Activated CD4-positive, alpha-beta T cell treated with anti-CD3 and anti-CD28 coated beads, Interleukin-2, amount 50 U/mL, for 48 hours (primary cell): ENCODE measurements at places on chromosomes 12 and 14.

DNA sequence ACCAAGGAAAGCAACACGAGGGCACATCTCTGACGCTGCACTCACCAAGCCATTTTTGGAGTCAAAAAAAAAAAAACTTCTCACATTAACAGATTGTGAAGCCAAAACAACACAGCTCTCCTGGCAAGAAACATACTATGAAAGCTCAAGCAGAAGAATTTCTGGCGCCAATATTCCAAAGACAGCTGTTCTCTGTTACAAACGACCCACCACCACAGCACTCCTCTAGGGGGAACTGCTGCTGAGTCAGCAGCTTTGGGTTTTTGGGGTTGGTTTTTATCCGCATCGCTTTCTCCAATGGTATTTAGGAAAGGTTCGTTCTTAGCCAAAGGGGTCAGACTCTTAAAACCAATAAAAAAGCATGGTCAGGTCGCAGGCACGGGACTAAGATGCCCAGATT is 379.4 kb downstream of the RPS29 start:
- DNase-seq, result no peak

DNA sequence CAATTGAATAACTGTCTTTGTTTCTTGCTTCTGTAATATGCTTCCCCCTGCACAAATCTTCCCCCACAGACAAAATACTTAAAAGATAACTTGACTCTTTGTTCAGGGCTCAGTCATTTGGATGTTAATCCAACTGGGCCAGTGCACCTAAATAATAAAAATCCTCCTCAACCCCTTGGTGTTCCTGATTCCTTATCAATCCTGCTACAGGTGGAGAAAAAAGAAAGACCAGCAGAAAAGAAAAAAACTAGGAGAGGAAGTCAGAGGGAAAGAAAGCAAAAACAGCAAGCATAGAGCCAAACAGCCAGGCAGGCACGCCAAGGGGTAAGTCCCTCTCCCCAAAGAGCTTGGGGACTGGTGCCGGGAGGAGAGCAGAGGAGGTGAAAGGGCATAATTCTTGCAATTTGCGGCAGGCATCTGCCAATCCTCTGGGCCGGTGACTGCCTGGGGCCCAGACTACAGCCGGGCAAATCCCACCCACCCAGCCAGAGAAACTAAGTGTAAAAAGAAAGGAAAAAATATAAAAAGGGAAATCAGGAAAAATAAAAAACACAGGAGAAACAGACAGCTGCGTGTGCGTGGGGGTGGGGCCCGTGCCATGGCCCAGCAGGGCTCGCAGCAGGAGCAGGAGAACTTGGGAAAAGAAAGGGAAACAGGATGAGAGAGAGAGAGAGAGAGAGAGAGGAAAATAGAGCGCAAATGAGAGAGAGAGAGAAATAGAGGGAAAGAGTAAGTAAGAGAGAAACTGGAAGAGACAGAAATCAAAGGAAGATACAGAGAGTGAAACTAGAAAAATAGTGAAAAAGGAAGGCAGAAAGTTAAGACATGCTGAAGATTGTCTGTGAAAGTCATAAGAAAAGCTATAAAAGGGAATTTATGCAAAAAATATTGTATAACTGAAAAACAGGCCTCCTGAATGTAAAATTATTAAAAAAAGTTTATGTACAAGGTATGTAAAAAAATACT is 21.4 kb downstream of the KLRK1 start:
- DNase-seq, result no peak

DNA sequence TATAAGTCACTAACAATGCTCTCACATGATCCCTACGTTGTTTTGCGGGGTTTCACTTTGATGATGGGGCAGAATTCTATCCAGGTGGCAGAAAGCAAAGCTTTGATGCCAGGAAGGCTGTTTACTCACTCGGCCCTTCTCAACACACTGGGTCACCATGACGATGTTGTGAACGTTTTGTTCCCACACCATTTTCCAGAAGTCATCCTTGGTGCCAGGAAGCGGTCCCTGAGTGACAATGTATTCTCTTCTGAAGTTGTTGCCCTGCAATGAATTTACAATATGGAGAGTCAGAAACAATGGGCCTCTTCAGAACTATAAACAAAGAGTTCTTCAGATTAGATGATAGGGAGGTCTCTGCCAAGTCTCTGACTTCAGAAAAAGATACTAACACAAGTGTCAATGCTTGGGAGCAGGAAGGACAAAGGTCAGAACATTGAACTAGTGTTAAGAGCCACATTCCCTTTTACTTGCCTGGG is 101.3 kb downstream of the PTPRB start:
- no peak for DNase-seq

DNA sequence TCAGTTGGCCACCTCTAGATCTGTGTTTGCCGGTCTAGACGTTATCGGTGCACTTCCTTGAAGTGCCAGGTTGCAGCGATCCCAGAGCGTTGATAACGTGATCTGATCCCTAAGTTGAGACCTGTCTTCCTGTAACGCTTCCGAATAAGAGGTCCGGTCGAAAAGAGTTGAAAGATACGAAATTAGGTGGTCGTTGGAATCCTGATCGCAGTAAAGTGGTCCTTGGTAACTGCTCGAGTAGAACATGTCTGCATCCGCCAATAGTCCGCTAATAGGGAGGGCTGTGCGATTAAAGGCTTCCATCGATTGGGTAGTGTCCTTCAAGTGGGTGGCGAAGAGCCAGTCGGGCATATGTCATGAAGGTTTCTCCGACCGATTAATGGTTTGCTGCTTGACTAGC is 2.7 kb downstream of the SRSF5 start:
- DNase-seq, result no peak

GRCh38 chr12:5081016-5081415 is 37.3 kb downstream of the KCNA5 start:
- DNase-seq, result no peak

GRCh38 chr14:68924186-68925158 is 54.6 kb downstream of the ACTN1 start:
- no peak for DNase-seq

DNA sequence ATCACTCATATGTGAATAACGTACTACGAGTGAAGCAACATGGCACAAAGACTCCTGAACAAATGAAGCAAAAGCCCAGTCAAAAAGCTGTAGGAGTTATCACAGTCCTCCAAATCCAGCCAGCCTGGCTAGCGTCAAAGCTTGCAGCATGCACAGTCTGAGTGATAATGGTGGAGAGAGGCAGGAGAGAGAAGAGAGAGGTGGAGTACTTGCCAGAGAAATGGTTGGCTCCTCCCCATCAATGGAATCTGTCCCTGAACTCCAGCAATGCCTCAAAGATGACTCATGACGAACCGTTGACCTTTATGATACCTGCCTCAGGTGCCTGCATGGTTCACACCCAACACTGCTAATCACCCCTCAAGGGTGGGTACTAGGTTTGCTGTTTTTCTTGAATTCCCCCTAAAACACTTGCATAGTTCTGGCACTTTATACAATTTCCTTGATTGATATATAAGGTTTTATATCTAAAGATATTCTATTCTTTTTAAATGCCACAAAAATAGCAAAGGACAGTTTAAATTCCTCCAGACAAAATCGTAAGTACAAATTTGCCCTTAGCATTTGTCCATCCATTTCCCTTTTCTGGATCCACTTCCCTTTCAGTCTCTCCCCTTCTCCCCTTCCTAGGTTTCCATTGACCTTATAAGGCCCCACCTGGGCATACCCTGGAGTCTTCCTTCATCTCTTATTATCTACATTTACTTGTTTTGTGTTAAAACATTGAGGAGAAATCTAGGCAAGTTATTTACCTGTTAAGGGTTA is 10.2 kb downstream of the ARHGDIB start:
- no peak for DNase-seq
